ENCODE measurements at places on chromosomes 3 and 15. TPM values are rescaled to one million over a fixed set of nuclear protein-coding genes. Genes with fewer than 3 reads are reported as not detected.
A peak's percentile ranks its signal among the peaks of the same experiment; 100 is the strongest.

CYP8B1 gene
- not detected for total RNA-seq

ACP3 gene
- total RNA-seq, result not detected

TGM4 gene
- total RNA-seq, result not detected

GRCh38 chr3:195774917-195775316 lies 36.8 kb downstream of the MUC4 start:
- no peak overlapping the region for H3K27ac ChIP-seq
- H3K4me1 ChIP-seq, result no peaks in the 10 kb centered on the region
- DNase-seq, result peak; percentile 53
- no peak overlapping the region for H3K4me3 ChIP-seq

DNA sequence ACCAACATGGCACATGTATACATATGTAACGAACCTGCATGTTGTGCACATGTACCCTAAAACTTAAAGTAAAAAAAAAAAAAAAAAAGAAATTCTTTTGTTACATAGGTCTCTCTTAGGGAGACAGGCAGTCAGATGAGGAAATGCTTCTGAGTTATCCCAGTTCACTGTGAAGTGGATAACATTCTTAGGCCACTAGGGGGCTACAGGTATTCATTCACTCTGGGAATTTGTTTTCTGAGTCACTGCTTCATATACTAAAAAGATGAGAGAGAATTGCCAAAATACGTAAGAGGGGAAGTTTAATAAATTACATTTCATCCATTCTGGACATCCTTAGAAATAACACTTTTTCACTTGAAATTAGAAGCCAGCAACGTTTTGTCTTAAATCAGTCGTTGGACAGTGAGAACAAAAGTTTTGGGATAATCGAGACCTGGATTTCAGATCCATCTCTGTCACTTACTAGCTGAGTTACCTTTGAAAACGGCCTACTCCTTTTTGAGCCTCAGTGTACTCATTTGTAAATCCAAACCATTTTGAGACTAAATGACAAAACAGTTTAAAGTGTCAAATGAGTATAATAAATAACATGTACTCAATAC lies 738.4 kb upstream of the ALCAM start:
- no peak for DNase-seq
- H3K4me1 ChIP-seq, result no peaks in the 10 kb centered on the region
- no peak overlapping the region for H3K4me3 ChIP-seq
- H3K27me3 ChIP-seq, result no peaks in the 10 kb centered on the region
- peaks cover 5% of the 10 kb centered on the region for H3K36me3 ChIP-seq

DNA sequence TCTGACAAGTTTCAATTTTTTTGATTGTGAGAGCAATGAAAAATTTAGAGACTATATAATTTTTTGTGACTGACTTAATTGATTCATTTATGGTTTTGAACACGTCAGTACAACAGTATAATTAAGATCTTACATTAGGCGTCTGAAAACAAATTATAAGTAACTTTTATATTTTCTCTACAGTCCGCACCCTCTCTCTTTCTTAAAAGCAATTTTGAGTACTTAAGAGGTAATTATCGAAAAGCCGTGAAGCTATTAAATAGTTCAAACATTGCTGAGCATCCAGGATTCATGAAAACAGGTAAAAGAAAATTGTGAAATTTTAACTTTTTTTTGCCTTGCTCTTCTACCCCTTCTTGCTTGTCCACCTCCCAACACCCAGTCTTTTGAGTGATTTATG lies 34.9 kb downstream of the CNOT10 start:
- H3K4me1 ChIP-seq, result no peaks in the 10 kb centered on the region
- H3K27me3 ChIP-seq, result no peaks in the 10 kb centered on the region
- DNase-seq, result no peak
- no peak overlapping the region for H3K27ac ChIP-seq
- H3K4me3 ChIP-seq, result no peak overlapping the region

DNA sequence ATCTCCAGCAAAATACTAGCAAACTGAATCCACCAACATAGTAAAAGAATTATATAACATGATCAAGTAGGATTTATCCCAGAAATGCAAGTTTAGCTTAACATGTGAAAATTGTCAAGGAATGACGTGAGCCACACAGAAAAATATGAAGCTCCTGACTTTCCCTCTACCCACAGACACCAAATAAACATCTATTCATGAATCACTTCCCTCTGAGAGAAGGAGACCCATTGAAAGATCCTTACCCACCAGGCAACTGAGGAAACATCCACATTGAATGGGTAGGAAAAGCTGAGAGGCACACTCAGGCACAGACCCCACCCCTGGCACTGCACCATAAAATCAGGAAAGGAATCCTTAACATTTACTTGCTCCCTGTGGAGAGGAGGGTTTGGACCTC lies 102.2 kb upstream of the MANF start:
- no peak for DNase-seq
- no peaks in the 10 kb centered on the region for H3K4me1 ChIP-seq
- H3K36me3 ChIP-seq, result peaks cover 22% of the 10 kb centered on the region
- no peak overlapping the region for H3K27ac ChIP-seq
- no peak overlapping the region for H3K4me3 ChIP-seq
- H3K27me3 ChIP-seq, result no peaks in the 10 kb centered on the region

GRCh38 chr3:20322085-20322484 lies 136.1 kb upstream of the SGO1 start:
- peaks cover 8% of the 10 kb centered on the region for H3K4me1 ChIP-seq
- DNase-seq, result no peak
- no peak overlapping the region for H3K27ac ChIP-seq
- H3K36me3 ChIP-seq, result no peaks in the 10 kb centered on the region

- peak overlapping the region; percentile 11 for H3K27ac ChIP-seq
- H3K27me3 ChIP-seq, result no peaks in the 10 kb centered on the region
- no peak overlapping the region for H3K4me3 ChIP-seq
These were observed 55.3 kb downstream of the ROPN1B start for GRCh38 chr3:126024049-126024854.

DNA sequence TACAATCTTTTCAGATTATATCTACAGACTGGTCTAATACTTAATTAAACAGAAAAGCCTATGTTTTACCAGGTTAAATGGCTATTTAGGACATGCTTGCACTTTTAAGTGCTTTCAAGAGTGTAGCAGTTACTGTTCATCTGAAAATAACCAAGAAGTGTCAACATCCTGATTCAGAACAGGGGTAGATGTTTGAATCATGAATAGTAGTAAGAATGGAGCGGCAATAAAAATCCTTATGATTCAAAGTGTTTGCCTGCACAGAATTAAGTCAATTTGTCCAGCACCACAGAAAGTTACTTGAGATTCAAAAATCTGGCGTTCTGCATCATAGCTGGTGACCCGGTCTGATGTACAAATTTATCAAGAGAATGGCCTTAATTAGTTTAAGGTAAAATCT lies 48.3 kb downstream of the GREM1 start:
- H3K4me3 ChIP-seq, result no peak overlapping the region
- H3K27me3 ChIP-seq, result no peaks in the 10 kb centered on the region
- DNase-seq, result no peak
- no peak overlapping the region for H3K27ac ChIP-seq
- no peaks in the 10 kb centered on the region for H3K4me1 ChIP-seq
- H3K36me3 ChIP-seq, result no peaks in the 10 kb centered on the region

DNA sequence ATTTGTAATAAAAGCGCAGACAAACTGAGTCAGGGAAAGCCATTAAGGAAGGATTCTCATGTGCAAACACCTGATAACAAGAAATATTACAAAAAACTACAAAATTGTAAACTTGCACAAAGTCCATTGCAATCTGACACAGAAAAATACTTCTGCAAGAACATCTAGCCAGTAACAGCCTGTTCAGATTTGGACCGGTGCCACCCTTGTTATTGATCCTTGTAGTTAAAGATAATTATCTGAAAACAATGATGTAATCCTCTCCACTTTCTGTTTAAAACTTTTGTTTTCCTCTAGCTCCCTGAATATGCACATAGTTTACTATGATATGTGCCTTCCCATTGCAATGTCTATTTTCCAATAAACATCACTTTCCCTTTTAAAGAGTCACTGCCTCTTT lies 1090.2 kb downstream of the PLOD2 start:
- no peaks in the 10 kb centered on the region for H3K36me3 ChIP-seq
- H3K27me3 ChIP-seq, result no peaks in the 10 kb centered on the region
- no peaks in the 10 kb centered on the region for H3K4me1 ChIP-seq
- H3K27ac ChIP-seq, result no peak overlapping the region

DNA sequence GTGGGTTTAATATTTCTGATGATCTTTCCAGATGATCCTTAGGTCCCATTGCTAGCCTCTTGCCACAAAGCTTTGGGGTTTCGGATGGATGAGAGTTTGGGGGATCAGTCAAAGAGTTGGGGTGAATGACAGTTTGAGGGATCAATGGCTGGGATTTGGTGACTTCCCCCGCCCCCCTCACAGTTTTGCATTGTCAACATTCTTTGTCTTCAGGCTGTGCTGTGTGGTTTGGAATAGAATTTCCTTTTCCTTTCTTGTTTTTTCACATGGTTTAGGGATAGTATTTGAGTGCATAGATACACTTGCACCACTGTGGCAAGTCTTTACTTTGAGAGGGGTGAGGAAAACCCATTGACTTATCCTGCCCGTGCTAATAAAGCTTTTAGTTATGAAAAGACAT lies 14.3 kb downstream of the MEF2A start:
- H3K27ac ChIP-seq, result no peak overlapping the region
- H3K4me3 ChIP-seq, result no peak overlapping the region
- peaks cover 22% of the 10 kb centered on the region for H3K4me1 ChIP-seq
- peaks cover 10% of the 10 kb centered on the region for H3K36me3 ChIP-seq
- DNase-seq, result no peak

DNA sequence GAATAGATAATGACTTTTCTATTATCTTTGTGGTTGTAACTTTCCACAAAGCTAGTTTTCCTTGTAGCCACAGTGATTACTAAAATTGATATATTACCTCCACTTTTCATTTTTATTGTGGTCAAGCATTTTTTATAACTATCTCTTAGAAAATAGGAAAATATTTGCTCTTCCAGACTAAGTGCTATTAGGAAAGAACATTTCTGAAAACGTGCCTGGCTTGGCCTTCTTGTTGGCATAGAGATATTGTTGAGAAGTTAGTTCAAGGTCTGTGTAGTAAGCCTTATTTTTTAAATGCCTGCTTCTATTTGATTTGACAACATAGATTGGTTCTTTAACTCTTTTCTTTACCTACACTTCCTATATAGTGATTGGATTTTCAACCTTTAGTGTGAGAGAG lies 101.7 kb downstream of the IL1RAP start:
- no peaks in the 10 kb centered on the region for H3K36me3 ChIP-seq
- H3K27ac ChIP-seq, result no peak overlapping the region
- no peak for DNase-seq
- peaks cover 21% of the 10 kb centered on the region for H3K4me1 ChIP-seq
- no peak overlapping the region for H3K4me3 ChIP-seq

- DNase-seq, result no peak
- H3K36me3 ChIP-seq, result no peaks in the 10 kb centered on the region
- H3K4me3 ChIP-seq, result no peak overlapping the region
These were observed 46.6 kb upstream of the FHIT start for GRCh38 chr3:61297821-61298220.
